Keratinocyte (primary cell): ENCODE measurements at places on chromosomes 16 and 17.

DNA sequence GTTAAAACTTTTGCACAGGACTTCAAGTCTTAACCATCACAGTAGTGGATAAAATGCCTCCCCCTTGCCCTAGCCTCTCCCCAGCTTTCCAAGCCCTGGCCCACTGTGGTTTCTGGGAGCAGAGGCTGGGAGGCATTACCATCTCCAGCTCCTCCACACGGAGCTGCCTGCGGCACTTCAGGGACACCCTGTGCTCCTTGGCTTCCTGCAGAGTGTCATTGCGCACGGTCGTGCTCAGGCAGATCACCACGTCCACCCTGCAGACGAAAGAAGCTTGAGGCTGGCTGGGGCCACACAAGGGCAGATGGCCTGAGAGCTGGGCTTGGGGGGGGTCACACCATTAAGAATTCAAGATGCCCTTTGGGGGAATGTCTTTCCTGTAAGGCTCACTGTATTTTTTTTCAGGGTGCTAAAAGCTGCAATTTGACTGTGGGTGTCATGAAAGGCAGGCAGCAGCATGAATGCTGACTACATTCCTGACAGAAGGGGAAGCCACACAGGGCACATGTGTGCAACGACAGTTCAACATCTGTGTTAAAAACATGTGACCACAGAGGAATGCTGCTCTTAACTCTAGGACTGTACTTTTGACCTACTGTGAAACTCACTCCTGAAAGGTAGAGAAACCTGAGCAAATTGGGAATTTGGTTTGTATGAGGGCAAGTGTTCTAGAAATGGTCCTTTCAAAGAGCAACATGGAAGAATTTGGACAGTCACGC, 47.7 kb upstream of the CLEC18B start:
- H3K4me1 ChIP-seq, result peaks cover 9% of the 10 kb centered on the region
- peaks cover 21% of the 10 kb centered on the region for H3K36me3 ChIP-seq
- H3K27ac ChIP-seq, result no peak overlapping the region
- no peak overlapping the region for H3K4me3 ChIP-seq
- H3K27me3 ChIP-seq, result no peaks in the 10 kb centered on the region
- DNase-seq, result no peak

- no peak for DNase-seq
- H3K36me3 ChIP-seq, result no peaks in the 10 kb centered on the region
- peak overlapping the region; percentile 36 for H3K27ac ChIP-seq
- no peaks in the 10 kb centered on the region for H3K27me3 ChIP-seq
- peaks cover 59% of the 10 kb centered on the region for H3K4me1 ChIP-seq
- no peak overlapping the region for H3K4me3 ChIP-seq
Measured at GRCh38 chr16:3822366-3823045, 58.0 kb downstream of the CREBBP start.

DNA sequence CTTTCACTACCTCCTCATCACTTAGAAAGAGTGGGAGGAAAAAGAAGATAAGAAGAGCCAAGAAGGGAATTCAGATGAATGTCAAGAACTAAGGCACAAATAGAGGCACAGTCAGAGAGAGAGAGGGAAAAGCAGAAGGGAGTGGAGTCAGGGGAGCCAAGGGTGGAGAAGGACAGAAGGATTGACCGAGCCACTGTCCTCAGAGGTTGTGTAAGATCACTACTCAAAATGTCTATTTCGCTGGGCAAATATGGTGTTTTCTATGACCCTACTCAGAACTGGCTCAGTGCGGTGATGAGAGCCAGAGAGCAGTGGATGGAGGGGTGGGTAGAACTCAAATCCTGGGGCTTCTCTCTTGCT, 139.2 kb upstream of the HS3ST2 start:
- no peak for DNase-seq
- H3K4me3 ChIP-seq, result no peak overlapping the region
- no peak overlapping the region for H3K27ac ChIP-seq
- no peaks in the 10 kb centered on the region for H3K36me3 ChIP-seq

DNA sequence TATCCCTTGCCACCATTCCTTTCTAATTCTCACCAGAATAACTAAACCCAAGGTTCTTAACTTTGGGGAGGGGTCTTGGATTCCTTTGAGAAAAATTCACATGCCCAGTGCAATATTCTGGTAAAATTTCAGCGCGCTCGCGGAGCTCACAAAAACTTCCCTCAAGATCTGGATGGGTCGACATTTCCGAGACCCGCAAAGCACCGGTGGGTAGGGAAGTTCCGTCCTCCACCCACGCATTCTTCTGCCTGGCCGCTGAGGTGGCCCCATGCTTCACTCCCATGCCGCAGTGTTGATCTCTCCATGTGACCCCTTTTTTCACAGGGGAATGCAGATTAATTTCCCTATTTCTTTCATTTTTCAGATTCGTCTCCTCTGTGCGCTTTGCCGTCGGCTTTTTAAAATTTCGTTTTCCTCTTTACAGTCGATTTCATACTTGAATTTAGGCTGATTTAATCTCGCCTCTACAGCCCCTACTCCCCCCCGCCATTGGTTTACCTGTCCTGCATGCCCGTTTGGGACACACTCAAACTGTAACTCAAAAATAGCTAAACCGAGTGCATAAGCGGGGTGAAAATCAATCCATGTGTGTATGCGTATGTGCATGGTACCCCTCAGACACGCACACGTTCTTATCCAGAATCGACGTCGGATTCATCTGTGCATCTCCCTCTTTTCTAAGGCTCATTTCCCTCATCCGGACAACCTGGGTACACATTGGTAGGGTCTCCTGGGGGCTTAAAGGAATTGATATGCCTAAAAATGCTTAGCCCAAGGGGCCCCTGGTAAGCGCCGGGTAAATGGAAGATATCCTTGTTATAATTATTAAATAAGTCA, 1.4 kb upstream of the SP6 start:
- no peak overlapping the region for H3K4me3 ChIP-seq
- no peak for DNase-seq
- no peak overlapping the region for H3K27ac ChIP-seq
- no peaks in the 10 kb centered on the region for H3K36me3 ChIP-seq

GRCh38 chr17:3531266-3532101, 26.1 kb downstream of the TRPV3 start:
- H3K4me3 ChIP-seq, result no peak overlapping the region
- H3K27me3 ChIP-seq, result no peaks in the 10 kb centered on the region
- no peak overlapping the region for H3K27ac ChIP-seq
- DNase-seq, result no peak

DNA sequence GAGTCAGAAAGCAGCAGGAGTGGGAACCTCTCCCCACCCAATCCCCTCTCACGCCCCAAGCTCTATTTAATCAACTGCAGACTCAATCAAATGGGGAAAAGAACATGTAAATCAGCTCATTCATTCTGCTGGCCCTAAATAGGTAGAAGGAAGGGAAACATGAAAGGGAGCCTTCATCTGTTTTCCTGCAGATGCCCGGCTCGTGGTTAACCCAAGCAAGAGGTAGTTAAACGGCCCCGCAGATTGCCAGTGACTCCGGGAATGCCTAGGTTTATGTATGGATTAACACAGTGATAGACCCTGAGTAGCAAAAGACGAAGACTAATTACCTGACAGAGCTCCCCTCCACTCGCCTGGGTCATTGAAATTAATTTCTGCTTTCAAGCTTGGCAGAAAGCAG, 542.0 kb downstream of the WWOX start:
- H3K27me3 ChIP-seq, result no peaks in the 10 kb centered on the region
- H3K27ac ChIP-seq, result no peak overlapping the region
- no peak for DNase-seq
- H3K4me3 ChIP-seq, result no peak overlapping the region
- H3K36me3 ChIP-seq, result no peaks in the 10 kb centered on the region

- H3K4me3 ChIP-seq, result peak overlapping the region; percentile 89
- peak overlapping the region; percentile 80 for H3K27ac ChIP-seq
- no peak for DNase-seq
- H3K27me3 ChIP-seq, result no peaks in the 10 kb centered on the region
- peaks cover 3% of the 10 kb centered on the region for H3K36me3 ChIP-seq
- H3K4me1 ChIP-seq, result peaks cover 17% of the 10 kb centered on the region
Measured at GRCh38 chr16:24729951-24730815, 732 bp downstream of the TNRC6A start.

- H3K27ac ChIP-seq, result no peak overlapping the region
- H3K36me3 ChIP-seq, result no peaks in the 10 kb centered on the region
- no peaks in the 10 kb centered on the region for H3K4me1 ChIP-seq
- no peaks in the 10 kb centered on the region for H3K27me3 ChIP-seq
- H3K4me3 ChIP-seq, result no peak overlapping the region
Measured at GRCh38 chr17:69704935-69705334, 290.4 kb downstream of the MAP2K6 start.

DNA sequence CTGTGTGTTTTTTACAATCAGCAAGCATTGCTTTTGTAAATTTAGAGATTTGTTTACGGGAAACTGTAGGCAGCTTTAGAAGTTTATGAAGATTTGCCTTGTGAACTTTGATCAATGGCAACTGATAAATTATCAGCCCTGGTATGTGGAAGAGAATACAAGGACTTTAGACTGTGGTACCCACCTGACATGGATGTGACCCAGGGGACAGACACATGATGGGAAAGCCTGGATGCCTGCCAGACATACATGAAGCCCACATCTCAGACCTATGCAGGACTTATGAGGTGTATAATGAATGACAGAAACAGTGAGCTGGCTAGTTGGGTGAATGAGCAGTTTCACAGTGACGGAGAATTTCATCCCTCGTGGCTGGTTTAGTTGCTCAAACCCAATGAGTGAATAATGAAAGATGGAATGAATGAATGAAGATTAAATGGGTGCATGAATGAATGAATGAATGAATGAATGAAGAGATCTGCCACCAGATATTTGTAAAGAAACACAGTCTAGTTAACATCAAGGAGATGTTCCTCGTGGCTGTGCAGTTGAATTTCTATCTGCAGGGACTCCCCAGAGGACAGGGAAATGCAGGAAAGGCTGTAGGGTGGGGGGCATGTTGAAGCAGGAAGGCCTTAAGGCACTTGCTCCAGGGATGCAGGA, 7.6 kb downstream of the TMEM92 start:
- H3K36me3 ChIP-seq, result no peaks in the 10 kb centered on the region
- H3K4me3 ChIP-seq, result no peak overlapping the region
- no peak overlapping the region for H3K27ac ChIP-seq
- H3K4me1 ChIP-seq, result peaks cover 23% of the 10 kb centered on the region
- DNase-seq, result no peak

- H3K27me3 ChIP-seq, result no peaks in the 10 kb centered on the region
- H3K27ac ChIP-seq, result no peak within 1 kb of the TSS
- no peak for DNase-seq
- no peak within 1 kb of the TSS for H3K4me3 ChIP-seq
Measured at GRCh38 chr17:31321481-31321880, at the start of gene EVI2A. EVI2A (minus strand) TSS chr17:31321622; CDS start chr17:31319013, 2,609 bp downstream.

- no peak for DNase-seq
- H3K4me3 ChIP-seq, result no peak overlapping the region
- peaks cover 2% of the 10 kb centered on the region for H3K36me3 ChIP-seq
- H3K27ac ChIP-seq, result no peak overlapping the region
- H3K27me3 ChIP-seq, result no peaks in the 10 kb centered on the region
- no peaks in the 10 kb centered on the region for H3K4me1 ChIP-seq
Measured at GRCh38 chr17:2309338-2310154, 5.8 kb downstream of the SRR start.

GRCh38 chr17:73624496-73624988, 19.7 kb downstream of the SDK2 start:
- H3K4me1 ChIP-seq, result peaks cover 57% of the 10 kb centered on the region
- no peaks in the 10 kb centered on the region for H3K36me3 ChIP-seq
- H3K27ac ChIP-seq, result peak overlapping the region; percentile 92
- no peak for DNase-seq
- no peak overlapping the region for H3K4me3 ChIP-seq

- DNase-seq, result no peak
- H3K36me3 ChIP-seq, result no peaks in the 10 kb centered on the region
- peaks cover 7% of the 10 kb centered on the region for H3K27me3 ChIP-seq
- no peaks in the 10 kb centered on the region for H3K4me1 ChIP-seq
- no peak overlapping the region for H3K4me3 ChIP-seq
Measured at GRCh38 chr16:55842369-55843104, 9.6 kb upstream of the CES1 start.

DNA sequence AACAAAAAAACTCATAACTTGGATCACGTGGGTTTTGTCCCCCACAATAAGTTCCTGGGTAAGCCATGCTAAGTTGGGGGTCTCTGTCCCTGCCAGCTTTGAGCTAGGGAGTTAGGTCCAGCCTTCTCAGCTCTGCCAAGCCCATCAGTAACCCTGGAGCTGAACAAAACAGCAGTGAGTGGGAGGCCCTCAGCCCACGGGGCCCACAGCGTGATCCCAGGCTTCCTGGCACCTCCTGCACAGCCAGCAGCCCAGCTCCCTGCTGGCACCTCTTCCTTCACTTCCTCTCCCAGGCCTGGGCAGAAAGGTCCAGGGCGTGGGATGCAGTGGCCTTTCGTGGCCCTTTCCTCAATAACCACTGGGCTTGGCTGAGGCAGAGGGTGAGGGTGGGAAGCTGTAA, 35.5 kb upstream of the CDC42EP4 start:
- H3K4me1 ChIP-seq, result peaks cover 6% of the 10 kb centered on the region
- DNase-seq, result no peak
- no peak overlapping the region for H3K27ac ChIP-seq
- H3K4me3 ChIP-seq, result no peak overlapping the region
- H3K36me3 ChIP-seq, result no peaks in the 10 kb centered on the region

- H3K36me3 ChIP-seq, result no peaks in the 10 kb centered on the region
- peak; percentile 48 for DNase-seq
- H3K27me3 ChIP-seq, result peaks cover 17% of the 10 kb centered on the region
- no peak overlapping the region for H3K4me3 ChIP-seq
Measured at GRCh38 chr17:78933025-78933958, 8.1 kb upstream of the TIMP2 start.

DNA sequence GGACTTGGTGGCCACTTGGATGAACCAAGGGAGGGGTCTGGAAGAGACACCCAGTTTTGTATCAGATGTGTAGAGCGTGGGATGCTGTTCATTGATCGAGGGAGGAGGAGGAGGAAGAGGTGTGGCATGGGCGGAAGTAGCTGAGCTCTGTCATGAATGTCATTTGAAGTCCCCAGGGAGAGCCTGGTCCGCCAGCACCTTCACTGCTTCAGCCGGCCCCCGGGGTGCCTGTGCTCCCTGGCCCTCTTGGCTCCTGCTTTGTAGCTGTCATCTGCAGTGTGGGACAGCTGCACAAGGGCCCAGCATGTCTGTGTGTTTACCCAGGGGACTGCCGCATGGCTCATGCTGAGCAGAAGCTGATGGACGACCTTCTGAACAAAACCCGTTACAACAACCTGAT, 75.4 kb upstream of the RBL2 start:
- H3K36me3 ChIP-seq, result no peaks in the 10 kb centered on the region
- no peak overlapping the region for H3K27ac ChIP-seq
- DNase-seq, result no peak
- H3K4me1 ChIP-seq, result no peaks in the 10 kb centered on the region
- no peak overlapping the region for H3K4me3 ChIP-seq

DNA sequence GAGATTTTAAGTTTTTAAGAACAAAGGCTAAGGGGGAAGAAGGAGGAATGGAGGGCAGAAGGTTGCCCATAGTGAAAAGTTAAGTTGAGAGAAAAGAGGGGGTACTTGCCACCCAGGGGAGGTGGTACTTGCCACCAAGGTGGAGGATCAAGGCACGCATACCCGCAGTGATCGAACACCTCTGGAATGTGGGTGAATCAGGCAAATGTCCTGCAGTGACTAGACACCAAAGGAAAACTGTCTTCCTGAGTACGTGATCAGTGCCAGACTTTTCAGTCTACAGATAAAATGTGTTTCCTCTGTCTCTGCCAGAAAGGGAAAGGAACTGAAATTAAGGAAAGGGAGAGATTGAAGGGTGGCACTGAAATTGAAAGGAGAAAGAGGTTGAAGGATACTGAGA, 2285.3 kb downstream of the TP53TG3F start:
- H3K27ac ChIP-seq, result peak overlapping the region; percentile 74
- DNase-seq, result peak; percentile 59
- H3K36me3 ChIP-seq, result no peaks in the 10 kb centered on the region
- H3K27me3 ChIP-seq, result no peaks in the 10 kb centered on the region
- H3K4me1 ChIP-seq, result peaks cover 12% of the 10 kb centered on the region
- no peak overlapping the region for H3K4me3 ChIP-seq

GRCh38 chr16:17160285-17160853, 310.4 kb downstream of the XYLT1 start:
- H3K36me3 ChIP-seq, result peaks cover 1% of the 10 kb centered on the region
- H3K4me3 ChIP-seq, result no peak overlapping the region
- no peak for DNase-seq
- no peak overlapping the region for H3K27ac ChIP-seq
